ENCODE measurements at places on chromosomes 11 and 22.

DNA sequence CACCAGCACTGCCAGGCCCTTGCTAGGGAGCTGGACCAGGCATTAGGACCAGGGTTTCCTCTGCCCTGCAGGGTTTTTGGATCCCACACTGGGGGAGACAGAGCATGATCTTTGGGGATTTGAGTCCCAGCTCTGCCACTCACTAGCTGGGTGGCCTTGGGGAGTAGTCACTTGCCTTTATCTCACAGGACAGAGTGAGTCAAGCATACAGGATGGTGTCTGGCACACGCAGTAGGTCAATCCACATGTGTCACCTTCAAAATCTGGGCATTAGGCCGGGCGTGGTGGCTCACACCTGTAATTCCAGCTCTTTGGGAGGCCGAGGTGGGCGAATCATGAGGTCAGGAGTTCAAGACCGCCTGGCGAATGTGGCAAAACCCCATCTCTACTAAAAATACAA lies 2.7 kb downstream of the NEFH start:
- no peak for DNase-seq

DNA sequence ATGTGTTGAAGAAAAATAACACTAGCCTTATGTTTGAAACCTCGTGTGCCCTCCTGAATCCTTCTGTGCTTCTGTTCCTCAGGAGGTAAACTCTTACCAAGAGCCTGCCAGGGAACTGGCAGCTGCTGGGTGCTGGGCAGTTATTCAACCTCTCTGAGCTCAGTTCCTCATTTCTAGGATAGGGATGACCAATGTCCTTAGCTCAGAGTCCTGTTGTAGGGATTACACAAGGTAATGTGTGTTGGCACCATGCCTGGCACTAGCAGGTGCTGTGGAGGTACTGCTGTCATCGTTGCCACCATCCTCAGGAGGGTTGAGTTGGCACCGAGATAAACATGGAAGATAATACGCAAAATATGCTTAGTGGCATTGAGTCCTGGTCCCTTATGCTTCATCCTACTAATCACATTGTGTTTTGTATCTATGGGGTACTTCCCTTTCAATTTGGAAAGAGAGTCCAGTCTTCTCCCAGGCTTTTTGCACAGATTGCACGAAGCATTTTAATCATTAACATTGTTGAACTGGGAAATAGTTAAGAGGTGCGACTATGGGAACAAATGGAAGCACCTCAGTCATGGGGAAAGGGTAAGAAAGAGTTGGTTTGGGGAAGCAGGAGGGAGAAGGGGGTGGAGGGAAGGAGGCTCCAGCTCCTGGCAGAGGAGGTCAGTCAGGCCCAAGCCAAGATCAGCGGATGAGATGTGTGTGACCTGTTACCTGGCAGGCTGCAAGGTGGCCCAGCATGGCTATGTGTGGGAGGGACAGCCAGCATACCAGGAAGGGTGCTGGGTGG lies 56.7 kb downstream of the CABIN1 start:
- no peak for DNase-seq

GRCh38 chr22:49235463-49236300 lies 592.0 kb downstream of the BRD1 start:
- no peak for DNase-seq

GRCh38 chr11:72721689-72722049 lies 30.5 kb downstream of the ARAP1 start:
- peak; percentile 38 for DNase-seq

- no peak for DNase-seq
These were observed 149.6 kb downstream of the CWF19L2 start for GRCh38 chr11:107307991-107308390.

- DNase-seq: no peak
These were observed 109.2 kb downstream of the DSCAML1 start for GRCh38 chr11:117687776-117688175.

GRCh38 chr11:40315122-40315521 lies 1144.3 kb downstream of the LRRC4C start:
- no peak for DNase-seq

DNA sequence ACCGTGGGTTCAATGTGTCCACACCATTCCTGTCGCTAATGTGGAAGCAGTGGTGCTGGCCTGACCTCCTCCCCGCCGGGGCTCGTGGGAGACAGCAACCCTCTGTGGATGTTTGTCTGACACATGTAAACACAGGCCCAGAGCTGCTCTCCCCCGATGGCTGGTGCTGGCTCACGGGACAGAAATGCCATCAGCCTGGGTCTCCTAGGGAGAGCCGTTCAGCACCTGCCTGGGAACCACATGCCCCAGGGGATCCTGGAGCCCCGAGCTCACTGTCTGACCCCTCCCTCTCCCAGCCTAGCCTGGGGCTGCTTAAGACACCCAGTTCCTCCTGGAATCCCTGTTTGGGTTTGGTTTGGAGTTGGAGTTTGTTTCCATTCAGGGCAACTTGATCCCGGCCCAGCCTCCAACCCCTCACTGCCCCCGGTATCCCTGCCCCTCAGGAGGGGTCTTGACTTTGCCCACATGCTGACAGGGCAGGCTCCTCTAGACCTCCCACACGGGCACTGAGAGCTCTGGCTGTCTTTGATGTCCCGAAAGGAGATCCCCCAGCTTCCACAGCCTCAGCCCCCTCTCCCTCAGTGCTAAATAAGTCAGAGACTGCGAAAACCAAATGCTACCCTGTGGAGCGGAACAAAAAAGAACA lies 50.9 kb upstream of the WNT11 start:
- no peak for DNase-seq

- peak; percentile 72 for DNase-seq
These were observed 22.2 kb downstream of the P2RY2 start for GRCh38 chr11:73240190-73240781.

GRCh38 chr11:107427569-107428180 lies 29.9 kb downstream of the CWF19L2 start:
- DNase-seq: peak; percentile 6

GRCh38 chr11:31617246-31617645 lies 107.7 kb downstream of the ELP4 start:
- DNase-seq: no peak
